Thoracic aorta (tissue), 2 donors: ENCODE measurements at places on chromosomes 5 and 9. TPM values are rescaled to one million over a fixed set of nuclear protein-coding genes. Genes with fewer than 3 reads are reported as not detected.

The DIRAS2 gene
- not detected for total RNA-seq

- DNase-seq: no peak
These were observed 138.4 kb downstream of the GADD45G start for GRCh38 chr9:89743216-89743572.

The IFNB1 gene
- total RNA-seq: not detected

The TBCA gene
- 70.0 TPM for total RNA-seq

DNA sequence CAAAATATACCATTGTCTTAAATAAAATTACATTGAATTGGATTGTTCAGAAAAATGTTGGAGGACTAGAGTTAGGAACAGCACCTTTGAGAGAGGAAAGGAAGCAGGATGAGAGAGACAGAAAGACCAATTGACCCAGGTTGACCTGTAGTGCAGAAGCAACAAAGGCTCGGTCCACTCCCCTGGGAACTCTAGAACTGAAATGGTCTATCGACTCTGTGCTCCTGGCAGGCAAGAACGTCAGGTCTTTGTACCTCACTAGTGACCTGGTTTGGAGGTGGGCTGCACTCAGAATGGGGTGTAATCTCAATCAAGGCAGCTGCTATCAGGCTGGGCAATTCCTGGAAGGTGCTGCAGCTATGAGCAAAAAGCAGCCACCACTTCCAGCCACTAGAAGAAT lies 110.8 kb downstream of the FAM174A start:
- no peak for DNase-seq

GRCh38 chr5:154267516-154267915 lies 77.0 kb downstream of the GALNT10 start:
- no peak for DNase-seq

- DNase-seq: no peak
These were observed 454.6 kb upstream of the TUSC1 start for GRCh38 chr9:26132746-26133312.

- DNase-seq: no peak
These were observed 15.4 kb upstream of the SUSD3 start for GRCh38 chr9:93043122-93043521.

DNA sequence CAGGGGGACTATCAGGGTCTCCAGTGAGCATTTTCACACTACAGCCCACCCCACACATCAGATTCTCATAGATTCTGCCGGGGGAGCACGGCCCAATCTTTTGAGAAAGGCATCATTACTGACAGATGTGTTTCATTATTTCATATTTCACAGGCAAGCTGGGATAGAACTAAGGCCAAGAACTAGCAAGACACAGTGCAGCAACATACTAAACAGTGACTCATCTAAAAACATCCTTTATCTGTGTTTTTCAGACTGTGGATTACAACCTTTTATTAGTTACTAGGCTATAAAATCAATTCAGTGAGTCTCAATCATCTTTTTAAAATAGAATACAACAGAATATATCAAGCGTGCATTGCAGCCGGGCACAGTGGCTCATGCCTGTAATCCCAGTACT lies 59.8 kb downstream of the CPLANE1 start:
- DNase-seq: no peak

The CDKN2AIPNL gene
- 5.1 TPM for total RNA-seq

The MEGF10 gene
- total RNA-seq: 0.21 TPM

The INSL4 gene
- total RNA-seq: not detected

The TEK gene
- total RNA-seq: 14.9 TPM

- DNase-seq: peak; percentile 4
These were observed at the start of gene GTF3C4 for GRCh38 chr9:132670457-132671391. Gene GTF3C4 (plus strand): TSS chr9:132670464. CDS start chr9:132670599, 135 bp downstream.

The IQGAP2 gene
- 17.6 TPM for total RNA-seq

DNA sequence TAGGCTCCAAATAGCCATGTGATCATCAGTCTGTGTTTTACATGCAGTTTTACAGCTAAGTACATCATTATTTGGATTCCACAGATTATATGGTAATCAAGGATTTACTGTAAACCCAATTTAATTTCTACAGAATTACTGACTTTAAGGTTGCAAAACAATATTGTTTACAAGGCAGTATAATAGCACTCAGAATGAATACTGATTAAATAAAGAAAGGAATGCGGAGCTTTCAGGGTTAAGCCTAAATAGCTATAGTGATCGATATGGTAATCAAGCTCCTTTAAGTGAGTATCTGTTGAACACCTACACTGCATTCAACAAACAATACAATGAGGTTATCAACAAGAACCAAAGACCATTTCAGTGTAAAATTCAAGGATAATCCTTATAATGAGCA lies 64.3 kb downstream of the DMAC1 start:
- no peak for DNase-seq

The PCDHA9 gene
- 0.35 TPM for total RNA-seq

DNA sequence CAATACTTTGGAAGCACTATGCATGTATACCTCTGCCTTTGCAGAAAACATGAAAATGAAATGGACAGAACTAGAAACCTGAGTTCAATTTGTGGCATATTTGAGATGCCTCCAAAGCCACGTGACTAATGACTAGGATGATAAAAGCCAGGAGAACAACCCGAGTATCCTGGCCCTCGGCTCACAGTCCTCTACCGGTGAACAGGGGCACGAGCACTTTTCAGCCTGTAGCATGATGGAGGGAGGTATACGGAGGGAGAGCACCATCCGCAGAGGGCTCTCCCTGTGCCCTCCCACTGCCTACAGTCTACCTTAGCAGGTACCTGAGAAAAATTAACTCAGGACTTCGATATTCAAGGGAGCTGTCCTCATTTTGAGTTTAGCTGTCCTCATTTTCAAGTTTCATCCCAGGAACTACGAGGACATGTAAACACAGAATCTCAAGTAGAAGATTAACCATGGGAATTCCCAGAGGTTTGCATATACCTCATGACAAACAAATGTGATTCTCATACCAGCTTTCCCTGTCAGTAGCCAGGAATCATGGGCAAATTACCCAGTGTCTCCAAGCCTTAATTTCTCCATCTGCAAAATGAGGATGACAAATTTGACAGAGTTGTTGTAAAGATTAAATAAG lies 249.3 kb downstream of the DNAH5 start:
- no peak for DNase-seq

The IL9 gene
- not detected for total RNA-seq
